CD4-positive, alpha-beta T cell treated with Interleukin-15 for 4 hours (primary cell): ENCODE measurements at places on chromosomes 13 and 19.

- DNase-seq: peak; percentile 20
Observed at GRCh38 chr19:14405380-14405757, 13.8 kb downstream of the DDX39A start.

DNA sequence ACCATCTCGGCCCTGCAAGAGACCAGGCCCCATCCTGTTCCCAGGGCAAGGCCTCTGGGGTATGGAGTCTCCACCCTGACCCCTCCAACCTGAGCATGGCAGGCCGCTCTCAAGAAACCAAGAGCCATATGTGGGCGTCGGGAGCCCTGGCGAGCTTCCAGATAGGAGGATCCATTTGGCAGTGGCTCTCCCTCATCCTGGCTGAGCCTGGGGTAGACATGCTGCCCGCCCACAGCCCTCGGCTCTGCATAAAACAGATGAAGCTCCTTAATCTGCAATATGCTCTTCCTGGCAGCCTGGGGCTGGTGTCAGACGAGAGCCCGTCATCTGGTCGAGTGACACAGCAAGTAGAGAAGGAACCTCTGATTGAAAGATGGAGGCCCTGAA lies 6.1 kb downstream of the ATP13A1 start:
- no peak for DNase-seq

- DNase-seq: no peak
Observed at GRCh38 chr13:57878291-57878690, 246.7 kb downstream of the PCDH17 start.

GRCh38 chr13:64528838-64529237 lies 2701.3 kb downstream of the PCDH9 start:
- no peak for DNase-seq

DNA sequence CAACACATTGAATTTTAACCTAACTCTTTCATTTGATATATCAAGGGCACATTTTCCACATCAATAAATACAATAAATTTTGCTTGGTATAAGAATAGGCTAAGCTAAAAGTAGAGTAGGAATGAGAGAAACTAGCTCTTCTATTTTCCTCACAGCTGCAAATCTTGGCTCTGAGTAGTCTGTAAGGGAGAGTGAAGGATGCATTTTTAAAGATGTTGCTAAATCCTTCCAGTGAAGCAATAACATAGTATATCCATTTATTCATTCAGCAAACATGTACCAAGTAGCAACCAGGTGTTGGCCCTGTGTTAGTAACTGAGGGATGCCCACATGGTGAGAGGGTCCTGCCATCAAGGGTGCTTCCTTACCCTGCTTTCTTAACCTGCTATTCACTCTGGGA lies 799.9 kb downstream of the PCDH9 start:
- no peak for DNase-seq
